ENCODE measurements at places on chromosomes 6 and 20.

- no peak for DNase-seq
These were observed 44.2 kb upstream of the MAP3K7 start for GRCh38 chr6:90631046-90631445.

DNA sequence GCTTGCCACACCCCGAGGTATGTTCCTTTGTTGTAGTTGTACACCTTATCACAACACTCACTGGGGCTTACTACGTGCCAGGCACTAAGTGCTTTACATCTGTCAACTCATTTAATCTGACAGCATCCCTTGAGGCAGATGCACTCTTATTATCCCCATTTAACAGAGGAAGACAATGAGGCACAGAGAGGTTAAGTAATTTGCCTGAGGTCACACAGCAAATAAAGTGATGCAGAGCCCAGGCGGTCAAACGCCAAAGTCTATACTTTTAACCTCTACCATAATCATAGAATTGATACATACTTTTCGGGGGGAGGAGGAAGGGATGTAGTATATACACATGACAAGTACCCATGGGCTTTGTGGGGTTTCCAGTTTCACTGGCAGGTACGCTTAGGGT lies 37.7 kb downstream of the MDFI start:
- DNase-seq, result no peak

GRCh38 chr20:60583741-60584140 lies 625.5 kb downstream of the CDH26 start:
- DNase-seq, result no peak

DNA sequence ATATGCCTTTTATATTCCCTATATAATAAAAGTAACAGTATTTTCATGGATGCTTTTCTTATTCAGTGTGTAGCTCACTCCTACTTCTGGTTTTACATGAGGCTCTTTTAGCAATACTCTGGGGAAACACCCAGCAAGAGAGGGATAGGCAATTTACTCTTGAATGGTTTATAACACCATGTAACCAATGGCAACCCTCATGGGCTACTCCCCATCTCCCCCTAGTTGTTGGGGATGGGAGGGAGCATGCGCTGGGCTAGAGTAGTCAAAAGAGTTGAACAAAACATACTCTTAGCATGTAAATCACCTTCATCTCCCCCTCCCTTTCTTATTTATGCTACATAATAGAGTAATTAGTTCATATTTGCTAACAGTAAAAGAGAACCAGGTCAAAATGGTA lies 140.1 kb upstream of the LRFN2 start:
- no peak for DNase-seq

- DNase-seq, result no peak
These were observed 44.9 kb downstream of the PRND start for GRCh38 chr20:4766631-4767030.

GRCh38 chr20:32986331-32986966 lies 17.8 kb downstream of the SUN5 start:
- DNase-seq, result no peak

DNA sequence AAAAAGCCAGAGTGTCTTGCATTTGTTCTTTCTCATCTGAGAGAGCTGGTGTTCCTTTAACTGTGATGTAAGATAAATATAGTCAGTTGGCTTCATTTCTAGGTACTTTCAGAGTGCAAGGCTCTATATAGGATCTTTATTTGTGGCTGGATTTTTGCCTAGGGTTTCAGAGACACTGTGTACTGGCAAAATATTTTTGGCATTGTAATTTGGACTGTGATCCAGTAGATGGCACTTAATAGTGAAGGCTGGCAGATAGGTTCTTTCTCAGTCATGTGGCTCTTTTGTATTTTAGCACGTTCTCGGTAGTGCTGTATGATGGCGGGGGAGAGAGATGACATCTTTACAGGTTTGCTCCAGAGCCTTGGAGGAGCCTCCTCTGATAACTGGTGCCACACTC lies 26.8 kb upstream of the SLC35B3 start:
- no peak for DNase-seq

- DNase-seq, result no peak
These were observed 269.4 kb upstream of the IRAK1BP1 start for GRCh38 chr6:78597966-78598365.

DNA sequence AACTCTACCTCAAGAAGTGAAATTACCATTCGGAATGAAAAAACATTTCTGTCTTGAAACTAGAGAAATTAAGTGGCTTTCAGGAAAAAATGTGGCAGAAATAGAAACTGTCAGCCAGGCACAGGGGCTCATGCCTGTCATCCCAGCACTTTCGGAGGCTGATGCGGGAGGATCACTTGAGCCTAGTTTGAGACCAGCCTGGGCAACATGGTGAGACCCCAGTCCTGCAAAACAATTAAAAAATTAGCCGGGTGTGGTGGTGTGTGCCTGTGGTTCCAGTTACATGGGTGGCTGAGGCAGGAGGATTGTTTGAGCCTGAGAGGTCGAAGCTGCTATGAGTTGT lies 7.1 kb upstream of the TMEM181 start:
- no peak for DNase-seq

DNA sequence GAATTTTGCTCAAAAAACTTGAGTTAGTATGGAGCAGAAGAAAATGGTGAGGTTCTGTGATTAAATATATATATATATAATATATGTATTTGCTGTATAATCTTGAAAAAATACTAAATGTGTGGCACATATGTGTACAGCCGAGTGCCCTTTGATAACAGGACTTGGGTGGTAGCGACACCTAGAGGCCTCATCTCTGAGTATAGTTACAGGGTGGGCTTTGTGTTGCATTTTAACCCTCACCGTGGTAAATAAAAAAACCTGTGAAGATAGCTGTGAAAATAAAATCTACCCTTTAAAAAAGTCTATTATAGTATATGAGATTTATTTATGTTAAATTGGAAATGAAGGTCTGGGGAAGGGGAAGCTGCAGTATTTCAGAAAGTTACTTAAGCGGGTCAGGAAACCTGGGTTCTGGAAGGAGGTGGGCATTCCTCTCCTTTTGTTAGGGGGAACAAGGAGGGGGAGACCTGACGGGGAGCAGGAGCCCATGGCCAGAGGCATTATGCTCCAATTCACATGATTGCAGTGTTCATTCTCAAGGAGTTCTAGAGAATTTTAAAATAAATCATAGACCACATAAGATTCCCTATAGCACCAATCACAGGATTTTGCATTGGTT lies 82.7 kb downstream of the SH3BGRL2 start:
- DNase-seq, result peak; percentile 30

Measured in activated CD8-positive, alpha-beta memory T cell treated with anti-CD3 and anti-CD28 coated beads for 4 hours (primary cell).